SIG-M5 (cell line): ENCODE measurements at places on chromosomes 5 and 9.

DNA sequence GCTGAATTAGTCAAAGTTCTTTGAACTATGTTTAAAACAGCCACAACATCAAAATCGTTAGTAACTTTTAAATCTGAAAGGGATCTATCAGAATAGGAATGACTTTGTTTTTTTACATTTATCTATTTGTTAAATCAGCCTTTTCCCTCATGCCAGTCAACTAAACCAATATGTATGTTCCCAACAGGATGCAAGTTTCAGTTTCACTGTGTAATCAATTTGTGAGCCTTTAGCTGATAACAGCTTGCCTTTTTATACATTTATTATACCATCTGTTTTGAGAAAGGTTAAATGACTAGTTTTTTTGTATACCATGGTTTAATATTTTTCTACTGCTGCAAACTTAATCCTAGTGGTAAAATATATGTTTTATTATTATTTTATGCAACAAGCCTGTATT, 8.9 kb downstream of the TMED7 start:
- no peak for DNase-seq

GRCh38 chr5:18607570-18607969, 973.3 kb downstream of the TAF11L14 start:
- no peak for DNase-seq

- no peak for DNase-seq
Observed at GRCh38 chr5:155767470-155767869, 559.5 kb upstream of the SGCD start.

DNA sequence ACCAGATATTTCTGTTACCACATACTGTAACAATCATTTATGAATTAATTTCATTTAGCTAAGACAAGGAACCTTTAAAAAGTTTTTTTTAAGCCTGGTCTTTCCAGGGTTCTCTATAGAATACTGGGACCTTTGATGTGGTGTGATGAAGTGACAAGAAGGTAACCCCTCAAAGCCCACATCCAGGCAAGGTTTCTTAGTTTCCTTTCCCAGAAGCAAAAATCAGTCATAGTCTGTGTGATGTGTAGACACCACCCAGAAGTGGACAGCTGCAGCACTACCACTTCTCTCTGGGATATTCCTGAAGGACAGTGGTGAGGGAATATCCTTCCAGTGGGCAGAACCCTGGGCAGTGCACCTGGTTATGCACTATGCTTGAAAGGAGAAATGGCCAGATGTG, 115.6 kb downstream of the TTC39B start:
- DNase-seq: no peak

- DNase-seq: no peak
Observed at GRCh38 chr5:142506046-142506445, 179.8 kb downstream of the FGF1 start.

- no peak for DNase-seq
Observed at GRCh38 chr5:148846930-148847329, 20.5 kb downstream of the ADRB2 start.

GRCh38 chr5:33231935-33232334, 208.8 kb upstream of the TARS1 start:
- DNase-seq: no peak

GRCh38 chr5:68214482-68215207, 911 bp upstream of the PIK3R1 start:
- DNase-seq: no peak
